ENCODE measurements at places on chromosomes 4 and X. TPM values are rescaled to one million over a fixed set of nuclear protein-coding genes. Genes with fewer than 3 reads are reported as not detected.
A peak's percentile ranks its signal among the peaks of the same experiment; 100 is the strongest.

DNA sequence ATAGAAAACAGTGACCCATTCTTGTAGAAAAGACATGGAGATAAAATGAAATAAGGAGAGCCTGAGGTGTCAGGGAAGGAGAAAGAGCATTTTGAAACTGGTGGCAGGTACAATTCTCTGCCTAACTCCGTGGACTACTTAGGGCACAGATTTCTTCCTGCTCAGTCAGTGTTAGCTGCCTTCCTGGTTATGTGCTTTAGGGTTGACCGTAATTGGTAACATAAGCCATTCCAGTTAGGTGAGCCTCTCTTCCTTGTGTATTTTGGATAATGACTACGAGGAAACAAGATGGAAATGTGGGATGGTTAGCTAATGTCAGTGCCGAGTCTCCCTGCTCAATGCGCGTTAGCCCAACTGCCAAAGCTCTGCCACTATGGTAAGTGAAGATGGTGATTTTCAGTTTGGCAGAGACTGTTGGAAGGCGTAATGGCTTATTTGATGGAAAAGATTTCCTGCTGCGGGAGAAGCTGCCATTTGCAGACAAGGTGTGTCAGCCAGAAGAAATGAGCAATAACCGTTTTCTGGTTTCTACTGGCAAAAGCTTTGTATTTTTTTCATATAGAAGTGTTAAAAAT lies 174.1 kb downstream of the CBR4 start:
- H3K27ac ChIP-seq = peak overlapping the region; percentile 91
- H3K4me3 ChIP-seq = no peak overlapping the region
- H3K27me3 ChIP-seq = no peaks in the 10 kb centered on the region
- peaks cover 10% of the 10 kb centered on the region for H3K4me1 ChIP-seq

GRCh38 chr4:147749811-147750321 lies 18.0 kb downstream of the ARHGAP10 start:
- H3K36me3 ChIP-seq = no peaks in the 10 kb centered on the region
- peaks cover 54% of the 10 kb centered on the region for H3K4me1 ChIP-seq
- no peak for DNase-seq
- no peaks in the 10 kb centered on the region for H3K27me3 ChIP-seq
- H3K4me3 ChIP-seq = no peak overlapping the region
- H3K27ac ChIP-seq = no peak overlapping the region

DNA sequence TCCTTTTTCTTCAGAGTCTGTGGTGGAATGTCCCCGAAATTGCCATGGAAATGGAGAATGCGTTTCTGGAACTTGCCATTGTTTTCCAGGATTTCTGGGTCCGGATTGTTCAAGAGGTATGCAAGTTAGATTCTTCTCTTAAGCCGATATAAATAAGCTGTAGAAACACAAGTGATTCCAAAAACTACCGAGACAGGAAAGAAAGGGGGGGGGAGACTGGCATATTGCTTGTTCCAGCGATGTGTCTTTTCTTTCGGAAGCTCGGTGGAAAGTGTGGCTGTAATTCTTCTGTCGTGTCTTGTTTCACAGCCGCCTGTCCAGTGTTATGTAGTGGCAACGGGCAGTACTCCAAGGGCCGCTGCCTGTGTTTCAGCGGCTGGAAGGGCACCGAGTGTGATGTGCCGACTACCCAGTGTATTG lies 236.9 kb downstream of the DCTD start:
- H3K4me3 ChIP-seq = no peak overlapping the region
- no peak overlapping the region for H3K27ac ChIP-seq
- peak; percentile 56 for DNase-seq
- H3K27me3 ChIP-seq = no peaks in the 10 kb centered on the region
- peaks cover 18% of the 10 kb centered on the region for H3K4me1 ChIP-seq

GRCh38 chr4:87038837-87039615 lies 104.2 kb downstream of the AFF1 start:
- H3K36me3 ChIP-seq = no peaks in the 10 kb centered on the region
- no peak overlapping the region for H3K4me3 ChIP-seq
- DNase-seq = peak; percentile 71
- H3K27me3 ChIP-seq = no peaks in the 10 kb centered on the region
- H3K4me1 ChIP-seq = peaks cover 100% of the 10 kb centered on the region
- H3K27ac ChIP-seq = peak overlapping the region; percentile 68

GRCh38 chr4:97917115-97917514 lies 226.2 kb downstream of the STPG2 start:
- no peak overlapping the region for H3K4me3 ChIP-seq
- no peak for DNase-seq
- no peaks in the 10 kb centered on the region for H3K4me1 ChIP-seq
- no peak overlapping the region for H3K27ac ChIP-seq

DNA sequence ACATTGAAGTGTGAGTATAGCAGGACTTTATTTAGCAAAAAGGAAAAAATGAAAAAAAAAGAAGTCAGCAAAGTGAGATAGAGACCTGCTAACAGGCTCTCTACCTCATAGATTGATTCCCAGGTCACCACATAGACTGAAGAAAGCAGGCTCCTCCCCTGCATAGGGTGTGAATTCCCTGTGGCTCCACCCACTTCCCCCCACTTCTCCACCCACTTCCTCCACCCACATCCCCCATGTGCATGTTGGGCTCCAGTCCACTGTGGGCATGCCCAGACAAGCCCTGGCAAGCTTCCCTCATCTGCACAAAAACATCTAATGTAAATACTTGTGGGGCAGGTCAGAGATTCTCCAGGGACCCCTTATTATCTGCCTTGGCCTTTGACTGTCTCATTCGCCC lies 97.8 kb downstream of the TMEM47 start:
- no peaks in the 10 kb centered on the region for H3K27me3 ChIP-seq
- no peak overlapping the region for H3K27ac ChIP-seq
- H3K4me3 ChIP-seq = no peak overlapping the region
- H3K36me3 ChIP-seq = no peaks in the 10 kb centered on the region
- H3K4me1 ChIP-seq = no peaks in the 10 kb centered on the region
- no peak for DNase-seq

- H3K36me3 ChIP-seq = no peaks in the 10 kb centered on the region
- no peak overlapping the region for H3K4me3 ChIP-seq
- no peaks in the 10 kb centered on the region for H3K27me3 ChIP-seq
- H3K27ac ChIP-seq = no peak overlapping the region
These were observed 41.6 kb downstream of the HMX1 start for GRCh38 chr4:8830056-8830455.

XAGE1B gene
- not detected for total RNA-seq

PAGE1 gene
- not detected for total RNA-seq

DNA sequence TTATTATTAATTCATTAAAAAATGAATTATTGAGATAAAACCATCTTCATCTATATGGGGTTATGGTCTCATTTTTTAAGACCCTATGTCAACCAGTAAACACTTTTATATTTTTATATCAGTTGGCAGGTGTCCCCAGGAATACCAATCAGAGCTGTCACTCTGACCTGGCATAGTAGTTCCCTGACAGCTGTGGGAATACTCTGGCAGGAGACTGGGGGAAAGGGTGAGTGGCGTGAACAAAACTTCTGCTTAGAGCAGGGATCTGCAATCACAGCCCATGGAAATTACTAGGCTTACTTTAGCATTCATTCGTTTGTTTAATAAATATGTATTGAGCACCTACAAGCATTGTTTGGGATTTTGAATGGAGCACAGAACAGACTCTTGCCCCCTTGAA lies 254.1 kb upstream of the KLF3 start:
- H3K4me1 ChIP-seq = no peaks in the 10 kb centered on the region
- no peaks in the 10 kb centered on the region for H3K36me3 ChIP-seq
- H3K27ac ChIP-seq = no peak overlapping the region
- no peak overlapping the region for H3K4me3 ChIP-seq

NLRP2B gene
- total RNA-seq = not detected

DNA sequence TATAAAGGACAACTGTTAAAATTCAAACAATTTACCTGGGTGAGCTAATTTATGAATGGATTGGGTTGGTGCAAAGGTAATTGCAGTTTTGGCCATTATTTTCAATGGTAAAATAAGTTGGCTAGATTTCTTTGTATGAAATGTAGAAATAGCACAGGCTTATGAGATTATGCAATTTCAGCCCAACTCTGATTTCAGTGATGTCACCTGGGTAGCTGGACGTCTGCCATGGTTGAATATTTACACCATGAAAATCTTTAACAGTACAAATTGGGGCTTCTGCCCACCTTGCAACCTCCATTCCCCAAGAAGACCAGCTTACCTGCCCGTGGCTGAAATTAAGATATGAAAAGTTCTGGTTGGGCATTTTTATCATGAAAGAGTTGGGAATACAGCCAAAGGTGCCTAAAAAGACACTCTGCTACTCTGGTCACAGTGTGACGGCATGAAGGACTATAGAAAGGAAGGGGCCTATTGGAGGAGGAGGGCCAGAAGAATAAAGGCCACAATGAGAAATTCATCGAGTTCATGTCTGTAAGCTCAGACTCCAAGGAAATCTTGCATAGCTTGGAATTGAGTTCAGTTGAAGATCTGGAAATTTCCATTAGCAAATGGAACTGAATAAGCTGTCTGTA lies 29.7 kb downstream of the EGF start:
- H3K36me3 ChIP-seq = no peaks in the 10 kb centered on the region
- H3K4me1 ChIP-seq = no peaks in the 10 kb centered on the region
- H3K27ac ChIP-seq = no peak overlapping the region
- DNase-seq = no peak

CLCN4 gene
- 33.0 TPM for total RNA-seq

GRCh38 chr4:79540143-79540542 lies 132.1 kb upstream of the GK2 start:
- H3K4me1 ChIP-seq = no peaks in the 10 kb centered on the region
- H3K27me3 ChIP-seq = no peaks in the 10 kb centered on the region
- H3K27ac ChIP-seq = no peak overlapping the region
- no peaks in the 10 kb centered on the region for H3K36me3 ChIP-seq
- no peak overlapping the region for H3K4me3 ChIP-seq
- DNase-seq = no peak

DNA sequence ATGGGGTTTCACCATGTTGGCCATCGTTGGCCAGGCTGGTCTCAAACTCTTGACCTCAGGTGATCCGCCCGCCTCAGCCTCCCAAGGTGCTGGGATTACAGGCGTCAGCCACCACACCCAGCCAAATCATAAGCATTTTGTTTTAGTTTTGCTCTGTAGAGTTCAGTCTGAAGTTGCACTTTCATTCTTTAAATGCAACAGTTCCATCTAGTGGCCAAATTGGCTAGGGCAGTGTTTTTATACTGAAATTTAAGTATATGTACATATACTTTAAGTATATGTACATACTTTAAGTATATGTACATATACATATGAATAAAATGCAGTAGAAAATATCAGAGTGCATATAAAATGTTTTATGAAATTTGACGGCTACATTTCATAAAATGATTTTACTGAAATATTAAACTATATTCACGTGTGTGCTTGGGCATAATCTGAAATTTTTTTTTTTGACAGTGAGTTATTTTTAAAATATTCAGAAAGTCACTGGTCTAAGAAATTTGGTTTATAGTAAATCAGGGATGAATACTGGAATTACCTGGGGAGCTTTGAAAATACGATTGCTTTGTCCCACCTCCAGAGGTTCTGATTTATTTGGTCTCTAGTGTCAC lies 145.5 kb downstream of the NWD2 start:
- no peak overlapping the region for H3K27ac ChIP-seq
- no peaks in the 10 kb centered on the region for H3K36me3 ChIP-seq
- no peak for DNase-seq
- H3K27me3 ChIP-seq = peaks cover 5% of the 10 kb centered on the region
- no peak overlapping the region for H3K4me3 ChIP-seq

CBR4 gene
- 22.2 TPM for total RNA-seq

DNA sequence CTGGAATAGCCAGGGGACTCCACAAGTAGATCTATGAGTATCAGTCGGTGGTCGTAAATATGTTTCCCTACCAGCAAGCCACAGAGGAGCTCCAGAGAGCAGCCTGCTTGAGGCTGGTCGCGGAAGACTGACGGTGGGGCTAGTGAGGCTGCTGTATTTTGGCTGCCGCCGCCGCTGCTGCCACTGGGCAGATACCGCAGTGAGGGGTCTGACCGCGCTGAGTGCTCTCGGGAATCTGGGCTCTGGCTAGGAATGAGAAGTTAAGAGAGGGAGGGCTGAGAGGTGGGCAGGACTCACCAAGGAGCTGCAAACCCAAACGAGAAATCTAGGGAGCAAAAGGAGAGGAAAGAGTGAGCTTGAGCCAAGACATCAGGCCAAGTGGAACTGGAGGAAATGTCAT lies at the start of gene EXOC1L:
TSS of gene EXOC1L (plus strand) at position 157 of the 400 bp plus-strand sequence. CDS start at position 394, 237 bp downstream.
- H3K27ac ChIP-seq = no peak within 1 kb of the TSS
- peaks cover 3% of the 10 kb centered on the region for H3K4me1 ChIP-seq
- peak within 1 kb of the TSS; percentile 36 for H3K4me3 ChIP-seq

DNA sequence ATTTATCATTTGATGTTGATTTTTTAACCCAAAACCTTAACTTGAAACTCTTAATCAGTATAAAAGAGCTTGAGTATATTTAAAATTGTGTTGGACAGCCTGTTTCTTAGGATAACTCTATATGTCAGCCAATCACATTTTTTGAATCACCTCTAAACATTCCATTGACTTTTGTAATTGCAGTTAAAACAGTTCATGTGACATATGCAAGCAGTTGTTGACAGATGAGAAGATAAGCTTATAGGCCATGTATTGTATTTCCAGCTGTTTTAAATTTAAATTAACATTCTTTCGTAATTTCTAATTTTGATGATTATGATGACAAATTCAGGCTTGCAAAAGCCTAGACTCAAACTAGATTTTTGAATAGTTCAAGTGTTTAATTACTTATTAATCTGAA lies 17.4 kb downstream of the VEGFC start:
- DNase-seq = no peak
- H3K27ac ChIP-seq = no peak overlapping the region
- H3K4me3 ChIP-seq = no peak overlapping the region
- H3K36me3 ChIP-seq = no peaks in the 10 kb centered on the region
- no peaks in the 10 kb centered on the region for H3K27me3 ChIP-seq

- H3K27me3 ChIP-seq = no peaks in the 10 kb centered on the region
- no peak overlapping the region for H3K4me3 ChIP-seq
- DNase-seq = no peak
These were observed 456.5 kb upstream of the CPEB2 start for GRCh38 chr4:14545807-14546206.

GRCh38 chr4:115537387-115537786 lies 424.0 kb upstream of the NDST4 start:
- no peak overlapping the region for H3K4me3 ChIP-seq
- no peaks in the 10 kb centered on the region for H3K27me3 ChIP-seq
- H3K27ac ChIP-seq = no peak overlapping the region
- DNase-seq = no peak

DNA sequence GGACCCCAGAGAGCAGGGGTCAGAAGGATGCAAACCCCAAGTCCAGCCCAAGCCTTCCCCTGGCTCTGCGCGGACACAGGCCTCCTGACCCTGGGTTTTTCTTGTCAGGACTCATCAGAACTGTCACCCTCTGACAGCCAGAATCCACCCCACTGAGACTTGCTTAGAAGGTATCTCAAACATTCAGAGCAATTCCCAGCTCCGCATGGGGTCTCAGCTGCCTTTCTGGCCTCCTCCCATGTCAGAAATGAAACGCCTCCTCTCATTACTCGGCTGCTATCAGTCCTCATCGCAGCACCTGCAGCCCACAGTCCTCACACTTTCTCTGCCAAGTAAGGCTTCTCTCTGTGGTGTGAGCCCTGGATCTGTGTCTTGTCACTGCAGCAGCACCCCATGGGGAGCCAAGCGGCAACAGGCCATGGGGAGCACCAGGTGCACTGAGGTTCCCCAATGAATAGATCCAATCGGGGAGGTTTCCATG lies 97.8 kb downstream of the WFS1 start:
- no peaks in the 10 kb centered on the region for H3K4me1 ChIP-seq
- no peak overlapping the region for H3K4me3 ChIP-seq
- peaks cover 9% of the 10 kb centered on the region for H3K27me3 ChIP-seq
